Stomach (tissue), 19 donors: ENCODE measurements at places on chromosomes 13 and 19. TPM values are rescaled to one million over a fixed set of nuclear protein-coding genes. Genes with fewer than 3 reads are reported as not detected.
A peak's percentile ranks its signal among the peaks of the same experiment; 100 is the strongest.

ZIM2 gene
- 4.1 TPM for total RNA-seq

CEACAM16 gene
- not detected for total RNA-seq

DNA sequence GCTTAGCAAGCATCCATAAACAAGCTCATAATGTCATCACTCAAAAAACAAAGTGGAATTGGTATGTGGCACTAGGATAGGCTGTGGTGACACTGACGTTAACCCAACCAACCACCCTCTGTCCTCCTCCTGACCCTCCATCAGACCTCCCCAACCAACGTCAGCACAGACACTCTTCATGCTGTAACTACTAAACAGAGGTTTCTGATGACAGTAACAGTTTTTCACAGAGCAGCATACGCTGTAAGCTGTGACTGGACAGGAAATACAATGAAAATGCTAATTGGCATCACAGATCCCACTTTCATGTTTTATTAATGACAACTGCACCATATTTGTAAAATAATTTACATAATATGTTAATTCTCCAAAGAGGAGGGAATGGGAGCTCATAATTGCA is 238.0 kb downstream of the IRS2 start:
- H3K4me1 ChIP-seq = no peaks in the 10 kb centered on the region
- no peaks in the 10 kb centered on the region for H3K27me3 ChIP-seq
- H3K36me3 ChIP-seq = no peaks in the 10 kb centered on the region

DNA sequence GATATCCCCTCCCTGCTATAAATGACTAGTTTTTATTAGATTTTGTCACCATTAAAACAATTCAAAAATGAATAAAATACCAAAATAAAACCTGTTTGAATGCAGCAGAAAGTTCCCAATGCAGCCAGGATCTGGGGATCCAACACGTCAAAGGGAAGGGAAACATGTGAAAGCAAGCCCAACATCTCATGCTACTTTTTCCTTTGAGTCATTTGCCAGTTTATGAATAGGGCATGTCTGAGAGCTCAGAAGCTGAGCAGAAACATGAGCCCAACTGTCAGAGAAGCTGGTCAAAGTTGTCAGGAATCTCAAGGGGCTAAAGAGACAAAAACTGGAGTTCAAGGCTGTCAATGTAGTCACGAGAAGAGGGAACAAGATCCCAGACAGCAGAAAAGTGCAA is 526.4 kb downstream of the KLF5 start:
- no peaks in the 10 kb centered on the region for H3K4me1 ChIP-seq
- H3K27ac ChIP-seq = no peak overlapping the region
- no peaks in the 10 kb centered on the region for H3K27me3 ChIP-seq
- no peak for DNase-seq

DNA sequence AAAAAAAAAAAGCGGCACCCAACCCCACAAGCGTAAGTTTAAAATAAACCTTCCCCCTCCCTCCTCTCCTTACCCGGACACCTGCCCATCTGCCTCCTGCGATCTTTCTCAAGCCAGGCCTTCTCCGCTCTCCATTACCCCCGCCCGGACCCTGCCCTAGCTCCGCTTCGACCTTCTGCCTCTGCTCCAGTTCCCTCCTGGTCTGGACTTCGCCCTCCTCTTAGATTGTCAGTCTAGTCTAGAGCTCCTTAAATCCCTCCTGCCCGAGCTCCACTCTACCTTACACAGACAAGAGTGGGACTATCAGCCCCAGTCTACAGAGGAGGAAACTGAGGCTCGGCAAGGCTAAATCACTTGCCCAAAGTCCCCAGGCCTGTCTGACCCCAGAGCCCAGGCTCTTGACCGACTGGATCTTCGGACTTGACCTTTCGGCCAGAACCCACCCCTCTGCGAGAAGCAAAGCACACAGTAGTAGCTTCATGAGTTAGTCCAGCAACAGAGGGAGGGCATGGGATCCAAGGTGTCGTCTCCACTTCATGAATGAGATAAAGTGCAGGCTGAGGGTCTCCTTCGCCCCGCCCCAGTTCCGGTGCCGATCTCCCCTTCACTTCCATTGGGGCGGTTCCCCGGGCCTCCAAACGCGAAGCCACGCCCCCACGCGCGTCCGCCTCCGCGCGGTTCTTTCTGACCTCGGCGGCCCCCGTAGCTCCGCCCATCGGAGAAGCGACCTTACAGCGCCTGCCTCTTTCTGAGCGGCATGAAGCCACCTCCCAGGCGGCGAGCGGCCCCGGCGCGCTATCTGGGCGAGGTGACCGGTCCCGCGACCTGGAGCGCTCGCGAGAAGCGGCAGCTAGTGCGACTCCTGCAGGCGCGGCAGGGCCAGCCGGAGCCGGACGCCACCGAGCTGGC is at the start of gene SNAPC2:
SNAPC2 (plus strand) TSS at position 729 of the 909 bp plus-strand sequence; CDS start at position 758, 29 bp downstream.
- DNase-seq = peak; percentile 98
- H3K4me1 ChIP-seq = peaks cover 77% of the 10 kb centered on the region
- H3K27ac ChIP-seq = peak within 1 kb of the TSS; percentile 94
- H3K4me3 ChIP-seq = peak within 1 kb of the TSS; percentile 79

- no peak overlapping the region for H3K27ac ChIP-seq
- no peak overlapping the region for H3K4me3 ChIP-seq
- no peaks in the 10 kb centered on the region for H3K36me3 ChIP-seq
- DNase-seq = peak; percentile 28
- H3K4me1 ChIP-seq = no peaks in the 10 kb centered on the region
- no peaks in the 10 kb centered on the region for H3K27me3 ChIP-seq
Measured at GRCh38 chr13:86870444-86870843, 800.7 kb upstream of the SLITRK5 start.

GRCh38 chr13:95267662-95268342 is 33.4 kb downstream of the ABCC4 start:
- no peak overlapping the region for H3K4me3 ChIP-seq
- peak; percentile 34 for DNase-seq
- peaks cover 15% of the 10 kb centered on the region for H3K4me1 ChIP-seq
- H3K36me3 ChIP-seq = peaks cover 8% of the 10 kb centered on the region
- no peaks in the 10 kb centered on the region for H3K27me3 ChIP-seq

GRCh38 chr13:113980489-113981064 is 6.7 kb upstream of the C13orf46 start:
- H3K27ac ChIP-seq = peak overlapping the region; percentile 76
- no peaks in the 10 kb centered on the region for H3K27me3 ChIP-seq

DNA sequence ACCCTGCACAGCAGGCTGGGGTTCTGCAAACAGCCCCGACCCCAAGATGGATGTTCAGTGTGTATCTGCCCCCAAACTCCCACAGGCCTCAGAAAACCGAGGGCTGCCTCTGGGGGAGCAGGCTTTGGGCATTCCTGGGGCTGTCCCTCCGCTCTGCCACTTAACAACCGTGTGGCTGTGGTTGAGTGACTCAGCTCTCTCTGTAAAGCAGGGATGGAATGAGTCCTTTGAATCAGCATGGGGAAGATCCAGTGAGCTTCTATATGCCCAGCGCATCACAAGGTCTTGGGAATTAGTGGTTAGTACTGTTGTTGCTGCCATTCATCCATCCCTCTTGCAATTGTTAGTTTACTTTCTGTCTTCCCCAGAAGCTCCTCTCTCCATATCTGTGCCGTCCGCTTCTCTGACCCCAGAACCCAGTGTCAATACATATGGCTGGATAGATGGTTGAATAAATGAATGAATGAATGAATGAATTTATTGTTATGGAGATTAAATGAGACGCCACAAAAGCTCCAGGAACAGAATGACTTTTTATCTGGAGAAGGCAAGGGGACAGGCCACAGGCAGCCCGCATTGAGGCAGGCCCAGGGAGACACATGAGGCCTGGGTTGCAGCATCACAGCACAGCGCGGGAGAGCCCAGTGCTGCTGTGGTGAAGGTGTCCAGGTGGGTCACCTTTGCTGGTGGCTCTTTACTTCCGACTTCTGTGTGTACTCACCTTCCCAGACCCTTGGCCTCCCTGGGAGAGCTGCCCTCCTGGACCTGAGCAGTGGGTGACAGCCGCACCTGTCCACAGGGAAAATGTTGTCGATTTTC is 89.2 kb downstream of the RGCC start:
- DNase-seq = no peak
- no peaks in the 10 kb centered on the region for H3K4me1 ChIP-seq
- no peaks in the 10 kb centered on the region for H3K36me3 ChIP-seq
- no peaks in the 10 kb centered on the region for H3K27me3 ChIP-seq
- H3K4me3 ChIP-seq = no peak overlapping the region

GRCh38 chr19:38323291-38323690 is 3.6 kb downstream of the KCNK6 start:
- H3K4me3 ChIP-seq = no peak overlapping the region
- no peaks in the 10 kb centered on the region for H3K27me3 ChIP-seq
- H3K36me3 ChIP-seq = peaks cover 19% of the 10 kb centered on the region
- H3K27ac ChIP-seq = no peak overlapping the region
